Stimulated activated CD8-positive, alpha-beta memory T cell treated with anti-CD3 and anti-CD28 coated beads, Interleukin-7, amount 100 ng/mL, for 1 hour (primary cell): ENCODE measurements at places on chromosomes 2 and 18.

- DNase-seq, result no peak
Measured at GRCh38 chr2:23507267-23508065, 122.5 kb downstream of the KLHL29 start.

- no peak for DNase-seq
Measured at GRCh38 chr18:63138436-63139340, 180.9 kb downstream of the BCL2 start.

GRCh38 chr2:177155631-177156030, 57.0 kb upstream of the HNRNPA3 start:
- DNase-seq, result no peak

GRCh38 chr2:112750560-112750843, 13.9 kb downstream of the CKAP2L start:
- DNase-seq, result no peak

DNA sequence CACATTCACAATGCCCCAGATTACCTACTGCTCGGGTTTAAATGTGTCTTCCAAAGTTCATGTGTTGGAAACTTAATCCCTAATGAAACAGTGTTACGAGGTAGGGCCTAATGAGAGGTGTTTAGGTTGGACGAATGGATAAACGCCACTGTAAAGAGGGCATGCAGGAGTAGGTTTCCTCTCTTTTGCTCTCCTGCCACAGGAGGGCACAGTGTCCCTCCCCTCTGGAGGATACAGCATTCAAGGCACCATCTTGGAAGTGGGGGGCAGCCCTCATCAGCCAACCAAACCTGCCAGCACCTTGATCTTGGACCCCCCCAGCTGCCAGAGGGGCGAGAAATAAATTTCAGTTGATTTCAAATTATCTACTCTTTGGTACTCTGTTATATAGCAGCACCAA, 103.5 kb downstream of the TSHZ1 start:
- no peak for DNase-seq

DNA sequence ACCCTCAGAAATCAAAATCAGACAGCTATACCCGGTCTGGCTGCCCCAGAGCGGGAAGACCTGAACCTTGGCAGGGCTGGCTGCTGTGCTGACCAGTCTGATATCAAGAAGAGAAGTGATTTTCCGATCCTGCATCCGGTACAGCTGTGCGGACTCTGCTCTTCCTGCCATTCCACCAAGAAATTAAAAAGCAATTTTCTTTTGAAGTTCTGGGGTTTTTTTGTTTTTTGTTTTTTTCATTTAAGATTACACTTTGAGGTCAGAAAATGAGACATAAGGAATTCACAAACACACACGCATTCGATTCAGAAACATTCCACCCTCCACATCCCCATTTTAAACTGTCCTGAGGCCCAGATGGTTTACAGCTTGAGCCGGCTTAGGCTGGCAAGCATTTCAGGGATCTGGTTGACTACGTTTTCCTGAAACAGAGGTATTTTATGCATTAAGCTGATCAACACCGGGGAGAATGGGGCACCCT, 156.5 kb downstream of the COL6A3 start:
- no peak for DNase-seq

DNA sequence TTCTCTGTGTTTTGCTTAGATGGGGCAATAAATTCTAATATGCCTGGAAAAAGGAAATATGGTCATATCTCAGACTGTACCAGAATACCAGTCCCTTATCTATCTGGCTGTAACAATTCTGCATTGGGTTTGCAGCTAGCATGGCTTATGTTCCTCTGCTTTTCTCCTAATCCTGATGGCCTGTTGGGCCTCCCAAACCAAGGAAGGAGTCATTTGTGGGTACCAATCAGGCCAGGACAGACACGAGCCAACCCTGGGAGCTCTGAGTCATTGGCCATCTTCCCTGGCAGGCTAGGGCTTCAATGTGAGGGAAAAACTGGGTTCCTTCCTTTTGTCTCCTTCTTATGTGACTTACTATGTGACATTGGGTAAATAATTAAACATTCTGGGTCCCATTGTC, 12.0 kb downstream of the SMARCAL1 start:
- DNase-seq, result no peak

DNA sequence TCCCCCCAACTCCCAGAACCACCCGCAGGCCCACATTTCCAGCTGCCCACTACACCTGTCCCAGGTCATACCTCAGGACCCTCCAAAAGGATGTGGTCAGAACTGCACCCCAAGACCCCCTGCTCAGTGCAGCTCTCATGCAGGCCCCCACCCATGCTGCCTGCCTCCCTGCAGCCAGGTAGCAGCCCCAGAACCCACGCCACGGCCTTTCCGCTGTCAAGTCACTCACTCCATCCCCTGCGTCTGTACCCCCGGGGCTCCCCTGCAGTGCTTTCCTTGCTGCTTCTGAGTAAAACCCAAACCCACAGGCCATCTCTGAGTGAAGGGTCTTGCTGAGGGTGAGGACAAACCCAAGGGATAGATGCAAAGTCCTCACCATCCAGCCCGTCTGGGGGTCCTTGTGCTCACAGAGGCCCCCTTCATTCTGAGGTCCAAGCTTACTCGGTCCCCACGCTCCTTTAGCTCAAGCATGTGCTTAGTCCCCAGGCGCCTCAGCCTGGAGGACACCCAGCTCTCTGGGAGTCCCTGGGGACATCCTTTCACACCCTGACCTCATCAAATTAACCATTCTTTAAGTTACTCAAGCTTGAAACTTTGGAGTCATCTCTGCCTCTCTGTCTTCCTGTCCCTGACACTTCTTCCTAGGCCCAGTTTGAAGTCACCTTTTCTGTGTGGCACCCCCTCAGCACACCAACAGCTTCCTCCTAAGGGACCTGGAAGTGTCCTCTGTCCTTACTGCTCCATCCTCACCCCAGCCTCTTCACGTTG, 130.1 kb downstream of the SMAD7 start:
- DNase-seq, result no peak

DNA sequence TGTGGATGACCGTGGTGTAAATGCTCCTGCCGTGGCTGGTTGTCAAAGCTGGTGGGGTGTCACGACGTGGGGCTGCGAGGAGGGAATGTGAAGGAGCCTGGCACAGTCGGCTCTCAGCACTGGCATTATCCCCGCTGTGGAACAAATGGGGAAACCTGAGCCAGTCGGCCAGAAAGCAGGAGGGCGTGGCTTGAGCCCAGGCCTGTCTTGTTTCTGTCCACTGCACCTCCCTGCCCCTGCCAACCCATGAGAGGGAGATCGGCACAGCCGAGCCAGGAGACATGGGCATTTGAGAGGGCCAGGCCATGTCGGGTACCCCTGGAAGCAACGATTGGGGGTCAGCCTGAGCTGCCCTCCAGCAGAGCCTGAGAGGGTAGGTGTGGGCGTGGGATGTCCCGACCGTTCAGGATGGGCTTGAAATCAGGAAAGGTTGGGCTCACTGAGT, 44.5 kb downstream of the PDIA6 start:
- DNase-seq, result no peak
